Upper lobe of right lung (tissue), 1 donor: ENCODE measurements at places on chromosomes 2 and 18. TPM values are rescaled to one million over a fixed set of nuclear protein-coding genes. Genes with fewer than 3 reads are reported as not detected.

DNA sequence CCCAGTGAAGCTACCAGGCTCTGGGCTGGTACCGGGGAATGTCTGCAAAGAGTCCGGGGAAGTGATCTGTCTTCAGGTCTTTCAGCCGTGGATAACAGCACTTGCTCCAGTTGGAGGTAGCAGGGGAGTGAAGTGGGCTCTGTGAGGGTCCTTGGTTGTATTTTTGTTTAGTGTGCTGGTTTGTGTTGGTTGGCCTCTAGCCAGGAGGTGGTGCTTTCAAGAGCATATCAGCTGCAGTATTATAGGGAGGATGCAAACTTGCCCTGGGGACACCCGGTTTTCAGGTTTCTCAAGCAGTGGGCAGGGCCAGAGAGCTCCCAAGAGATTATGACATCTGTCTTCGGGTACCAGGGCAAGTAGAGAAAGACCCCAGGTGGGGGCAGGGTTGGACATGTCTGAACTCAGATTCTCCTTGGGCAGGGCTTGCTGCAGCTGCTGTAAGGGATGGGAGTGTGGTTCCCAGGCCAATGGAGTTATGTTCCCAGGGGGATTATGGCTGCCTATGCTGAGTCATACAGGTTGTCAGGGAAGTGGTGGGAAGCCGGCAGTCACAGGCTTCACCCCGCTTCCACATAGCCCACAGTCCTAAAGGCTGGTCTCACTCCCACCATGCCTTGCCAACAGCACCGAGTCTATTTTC is 34.4 kb downstream of the ACAA2 start:
- no peak for DNase-seq

DNA sequence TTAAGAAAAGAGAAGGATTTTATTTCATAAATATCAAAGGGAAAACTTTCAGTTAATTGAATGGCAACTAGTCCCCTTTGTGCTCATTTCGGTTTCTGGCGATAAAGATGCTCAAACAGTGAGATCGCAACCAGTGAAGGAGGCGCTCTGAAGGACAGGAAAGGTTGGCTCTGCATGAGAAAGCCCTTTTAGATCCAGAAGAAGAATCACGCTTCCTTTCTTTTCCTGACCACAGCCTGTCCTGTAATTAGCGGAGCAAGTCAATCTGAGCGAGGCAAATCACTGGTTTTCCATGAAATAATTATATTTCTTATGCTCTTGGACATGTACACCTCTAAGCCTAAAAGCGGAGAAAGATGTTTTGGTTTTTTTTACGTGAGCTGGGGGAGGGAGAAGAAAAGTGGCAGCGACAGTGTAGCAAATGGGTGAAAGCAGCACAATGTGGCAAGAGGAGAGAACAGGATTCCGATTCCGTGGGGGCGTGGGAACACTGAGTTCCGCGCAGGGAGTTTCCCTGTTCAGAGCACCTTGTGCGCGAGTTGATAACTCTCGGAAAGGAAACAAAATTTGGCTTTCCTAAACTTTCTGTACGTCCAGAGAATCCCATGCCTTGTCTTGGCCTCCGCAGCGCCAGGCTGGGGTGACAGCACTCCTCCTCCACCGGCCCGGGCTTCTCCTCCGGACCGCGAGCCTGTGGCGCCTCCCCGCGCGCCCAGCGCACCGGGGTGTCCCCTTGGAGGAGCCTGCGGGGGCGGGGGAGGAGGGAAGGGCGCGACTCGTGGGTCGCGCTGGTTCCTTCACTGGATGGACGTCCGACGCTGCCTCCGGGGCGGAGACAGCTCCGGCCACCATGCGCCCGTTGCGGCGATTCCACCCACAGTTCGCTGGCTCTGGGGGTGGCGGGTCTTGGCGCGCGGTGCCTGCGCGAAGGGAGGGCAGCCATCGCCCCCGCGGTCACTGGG is 620 bp upstream of the SLC9A2 start:
- peak; percentile 80 for DNase-seq

- DNase-seq: no peak
These were observed 24.6 kb downstream of the DOCK10 start for GRCh38 chr2:225017713-225018112.

DNA sequence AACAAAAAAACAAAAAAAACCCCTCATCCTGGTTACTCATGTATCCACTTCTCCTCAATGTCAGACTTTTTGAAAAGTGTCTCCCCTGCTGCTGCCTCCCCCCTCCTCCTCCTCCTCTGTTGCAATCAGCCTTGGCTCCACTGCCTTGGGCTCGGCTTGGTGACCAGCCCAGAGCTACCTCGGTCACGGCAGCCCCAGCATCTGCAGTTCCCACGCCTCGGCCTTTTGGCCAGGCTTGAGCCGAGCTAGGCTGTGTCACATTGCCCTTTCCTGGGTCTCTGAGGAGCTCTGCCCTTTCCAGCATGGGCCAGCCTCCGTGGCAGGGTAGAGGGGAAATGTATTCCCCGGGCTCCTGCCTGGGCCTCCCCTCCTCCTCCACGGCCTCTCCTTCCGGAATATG is 22.7 kb upstream of the INHBB start:
- no peak for DNase-seq

Gene TBC1D8
- total RNA-seq: 19.9 TPM
